ENCODE measurements at places on chromosomes 6 and 20.
A peak's percentile ranks its signal among the peaks of the same experiment; 100 is the strongest.

- DNase-seq: no peak
Measured at GRCh38 chr6:6680526-6680925, 92.0 kb downstream of the LY86 start.

- peak; percentile 63 for DNase-seq
Measured at GRCh38 chr6:148388521-148388920, 45.9 kb downstream of the SASH1 start.

DNA sequence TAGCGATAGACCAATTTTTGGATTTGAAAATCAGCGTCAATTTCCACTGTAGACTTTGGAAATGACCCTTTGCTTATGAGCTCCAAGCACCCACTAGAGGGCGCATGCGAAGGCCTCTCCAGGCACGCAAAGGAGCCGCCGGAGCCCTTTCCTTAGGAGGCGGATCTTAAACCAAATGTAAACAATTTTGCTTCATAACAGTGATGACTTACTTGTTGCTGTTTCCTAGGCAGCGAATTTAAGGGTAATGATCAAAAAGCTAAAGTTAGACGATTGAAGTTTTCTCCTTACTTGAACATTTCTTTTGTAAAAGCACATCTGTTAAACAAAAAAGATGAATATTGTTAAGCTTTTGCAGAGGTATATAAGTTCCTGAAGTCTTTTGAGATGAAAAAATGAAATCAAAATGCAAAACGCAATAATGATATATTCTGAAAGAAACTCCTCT lies 29.2 kb upstream of the EXOC2 start:
- DNase-seq: peak; percentile 89

GRCh38 chr6:167833396-167833763 lies 6.7 kb downstream of the AFDN start:
- DNase-seq: peak; percentile 84

DNA sequence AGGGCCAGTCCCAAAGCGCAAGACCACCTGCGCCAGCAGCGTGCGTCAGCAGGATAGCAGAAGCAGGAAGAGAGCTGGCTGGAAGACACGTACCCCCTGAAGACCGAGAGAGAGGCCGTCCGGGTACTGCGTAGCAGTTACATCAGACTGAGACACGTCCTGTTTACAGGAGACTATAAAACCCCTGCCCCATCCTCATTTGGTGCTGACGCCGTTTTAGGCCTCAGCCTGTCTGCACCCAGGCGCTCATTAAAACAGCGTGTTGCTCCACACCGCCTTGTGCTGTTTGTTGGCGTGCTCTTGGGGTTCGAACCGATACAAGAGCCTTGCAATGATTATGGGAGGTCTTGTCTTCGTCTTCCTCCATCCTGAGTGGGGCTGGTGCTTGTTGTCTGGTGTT lies 31.8 kb upstream of the ULBP3 start:
- no peak for DNase-seq

DNA sequence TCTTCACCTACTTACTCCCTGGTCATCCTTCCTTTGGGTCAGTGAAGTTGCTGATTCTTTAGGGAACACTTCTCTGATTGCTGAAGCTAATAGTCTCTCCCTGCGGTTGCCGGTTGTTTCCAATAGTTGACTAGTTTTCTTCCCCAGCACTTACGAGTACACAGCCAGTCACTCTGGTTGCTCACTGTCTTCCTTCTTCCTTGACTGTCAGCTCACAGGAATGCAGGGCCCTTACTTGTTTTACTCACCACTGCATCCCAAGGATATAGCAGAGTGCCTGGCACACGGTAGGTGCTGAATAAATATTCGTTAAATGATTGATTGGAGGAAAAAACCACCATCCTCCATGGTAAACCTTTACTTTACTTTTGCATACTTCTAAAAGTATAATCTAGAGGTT lies 345.0 kb downstream of the QKI start:
- no peak for DNase-seq
